ENCODE measurements at places on chromosomes 1 and 21.

- DNase-seq = no peak
Observed at GRCh38 chr1:205698921-205699320, 18.6 kb upstream of the SLC45A3 start.

DNA sequence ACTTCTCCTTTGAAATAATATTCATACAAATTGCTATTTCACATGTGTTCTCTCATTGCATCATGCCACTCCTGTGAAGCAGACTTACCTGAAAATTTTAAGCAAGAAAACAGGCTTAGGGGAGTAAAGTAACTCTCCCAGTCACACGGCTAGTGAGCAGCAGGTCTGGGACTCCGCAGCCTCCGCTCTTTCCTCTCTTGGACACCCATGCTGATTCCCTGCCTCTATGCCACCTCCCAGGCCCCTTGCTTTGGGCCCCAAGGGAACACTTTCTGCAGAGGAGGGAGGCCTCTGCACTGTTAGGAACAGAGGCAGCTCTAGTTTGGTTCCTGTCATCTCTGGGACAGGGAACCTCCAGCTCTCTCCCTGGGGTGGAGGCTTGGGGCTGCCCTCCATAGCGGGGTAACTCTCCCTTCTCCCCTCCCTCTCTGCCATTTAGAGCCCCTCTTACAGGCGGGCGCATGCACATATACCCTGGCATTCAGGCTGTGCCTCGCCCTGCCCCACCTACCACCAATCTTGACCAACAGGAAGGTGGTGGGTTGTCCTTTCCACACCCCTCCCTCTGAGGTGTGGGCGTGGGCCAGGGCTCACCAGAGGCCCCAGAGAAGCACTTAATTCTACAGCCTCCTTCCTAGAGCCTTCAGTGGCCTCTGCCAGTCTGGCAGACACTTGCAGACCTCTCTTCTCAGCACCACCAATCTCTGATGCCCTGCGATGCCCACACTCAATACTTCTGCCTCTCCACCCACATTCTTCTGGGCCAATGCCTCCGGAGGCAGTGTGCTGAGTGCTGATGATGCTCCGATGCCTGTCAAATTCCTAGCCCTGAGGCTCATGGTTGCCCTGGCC, at the start of gene RXFP4:
TSS of gene RXFP4 (plus strand) at position 646 of the 852 bp plus-strand sequence. CDS start at position 718, 72 bp downstream.
- no peak for DNase-seq

DNA sequence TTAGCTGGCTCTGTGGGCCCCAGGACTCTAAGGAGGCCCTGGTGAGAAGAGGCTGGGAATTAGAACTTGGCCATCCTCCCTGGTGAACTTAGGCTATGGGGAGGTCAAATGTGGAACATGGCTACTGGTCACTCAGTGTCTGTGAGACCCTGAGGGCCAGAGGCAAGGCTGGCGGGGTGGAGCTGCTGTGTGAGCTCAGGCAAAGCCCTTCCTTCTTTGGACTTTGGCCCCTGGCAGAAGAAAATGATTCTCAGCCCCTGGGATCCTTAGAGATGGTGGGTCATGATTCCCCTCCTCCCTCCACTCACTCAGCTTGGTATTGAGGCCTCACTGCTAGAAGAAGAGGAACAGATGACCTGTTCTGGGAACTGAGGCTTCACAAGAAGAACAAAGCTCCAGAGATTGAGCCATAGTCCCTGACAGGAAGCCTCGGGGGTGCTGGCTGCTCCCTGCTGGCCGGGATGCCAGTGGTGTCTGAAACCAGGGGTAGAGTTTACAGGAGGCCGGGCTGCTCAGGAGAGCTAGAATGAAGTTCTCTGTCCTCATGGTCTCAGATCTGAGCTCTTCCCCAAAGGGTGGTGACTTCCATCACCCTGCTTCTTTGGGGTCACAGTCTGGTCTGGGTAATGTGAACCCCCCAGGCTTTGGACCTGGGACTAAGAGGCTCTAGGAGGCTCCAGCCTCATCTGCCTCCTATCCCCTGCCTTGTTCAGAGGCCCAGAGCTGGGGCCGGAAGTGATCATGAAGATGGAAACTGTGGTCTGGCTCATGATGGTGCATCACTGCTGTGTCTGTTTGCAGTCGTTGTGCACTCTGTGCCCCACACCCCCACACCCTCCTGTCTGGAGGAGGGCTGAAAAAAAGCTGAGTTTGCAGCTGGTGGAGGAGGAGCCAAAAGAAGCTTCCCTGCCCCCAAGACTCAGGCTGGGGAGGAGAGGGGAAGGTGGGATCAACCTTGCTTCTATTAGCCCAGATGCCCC, 905 bp downstream of the BTBD19 start:
- DNase-seq = no peak

DNA sequence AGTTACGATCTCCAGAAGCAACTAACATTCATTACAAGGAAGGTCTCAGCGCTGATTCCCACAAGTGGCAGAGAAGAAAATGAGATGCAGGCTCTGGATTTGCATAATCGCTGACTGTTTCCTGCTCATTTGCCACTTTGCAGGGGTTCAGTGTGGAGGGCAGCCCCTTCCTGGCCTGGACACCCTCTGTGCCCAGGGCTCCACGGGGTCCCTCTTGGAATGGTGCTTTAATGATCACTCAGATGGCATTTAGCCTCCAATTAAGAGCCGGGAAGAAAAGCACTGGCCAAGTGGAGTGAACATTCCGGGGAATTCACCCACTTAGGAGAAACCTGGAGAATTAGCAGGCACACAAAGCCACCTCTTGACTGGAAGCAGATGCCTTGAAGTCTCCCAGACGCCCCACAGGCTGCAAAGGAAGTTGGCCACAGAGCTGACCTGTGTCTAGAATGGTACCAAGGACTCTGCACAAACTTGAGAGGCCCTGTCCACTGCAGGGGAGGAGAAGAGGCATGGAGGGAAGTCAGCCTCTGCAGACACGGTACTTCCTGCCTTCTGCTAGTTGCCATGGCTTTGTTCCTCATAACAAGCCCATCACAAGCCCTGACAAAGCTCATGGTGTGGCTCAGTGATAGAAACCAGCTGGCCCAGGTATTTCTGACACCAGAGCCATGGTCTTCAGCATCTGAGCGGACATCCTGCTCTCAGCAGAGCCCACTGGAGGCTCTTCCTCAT, 157.2 kb downstream of the KAZN start:
- DNase-seq = no peak

GRCh38 chr1:78731674-78732073, 82.0 kb downstream of the IFI44 start:
- no peak for DNase-seq
